ENCODE measurements at places on chromosomes 7 and 10.

- DNase-seq = no peak
These were observed 28.4 kb downstream of the COA1 start for GRCh38 chr7:43700646-43701499.

GRCh38 chr10:36712695-36713094, 412.7 kb upstream of the ANKRD30A start:
- DNase-seq = no peak

- no peak for DNase-seq
These were observed 303.1 kb downstream of the KCNMA1 start for GRCh38 chr10:77334501-77334900.

DNA sequence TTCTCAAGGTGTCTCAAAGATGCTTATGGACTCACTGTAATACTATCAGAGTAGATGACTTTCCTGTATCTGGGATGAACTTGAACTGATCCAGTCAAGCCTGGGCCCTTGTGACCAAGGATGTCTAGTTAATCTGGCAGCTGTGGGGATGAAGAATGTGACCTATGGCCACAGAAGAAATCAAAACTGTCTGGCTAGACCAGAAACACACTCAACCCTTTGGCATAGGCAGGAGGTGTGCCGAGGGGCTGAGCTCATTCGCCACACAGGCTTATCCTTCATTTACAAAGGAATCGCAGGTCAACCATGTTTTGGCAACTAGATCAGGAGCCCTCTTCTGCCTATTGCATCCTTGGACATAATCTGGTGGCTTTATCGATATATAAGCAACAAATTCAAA, 110.6 kb downstream of the ATXN7L1 start:
- no peak for DNase-seq

DNA sequence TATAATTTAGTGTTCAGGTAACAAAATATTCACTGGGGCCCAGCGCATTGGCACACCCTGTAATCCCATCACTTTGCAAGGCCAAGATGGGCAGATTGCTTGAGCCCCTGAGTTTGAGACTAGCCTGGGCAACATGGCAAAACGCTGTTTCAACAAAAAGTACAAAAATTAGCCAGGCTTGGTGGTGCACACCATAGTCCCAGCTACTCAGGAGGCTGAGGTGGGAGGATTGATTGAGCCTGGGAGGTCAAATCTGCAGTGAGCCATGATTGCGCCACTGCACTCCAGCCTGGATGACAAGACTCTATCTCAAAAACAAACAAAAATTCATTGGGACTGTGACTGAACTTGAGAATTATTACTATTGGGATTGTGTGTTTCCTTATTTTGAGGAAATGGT, 40.4 kb upstream of the TRUB1 start:
- no peak for DNase-seq

GRCh38 chr10:71279590-71280170, 39.4 kb upstream of the SLC29A3 start:
- no peak for DNase-seq

- DNase-seq = no peak
These were observed 16.2 kb upstream of the FAM204A start for GRCh38 chr10:118358327-118358726.

GRCh38 chr10:34137201-34137600, 677.9 kb downstream of the PARD3 start:
- no peak for DNase-seq

GRCh38 chr7:44889086-44889781, 3.9 kb upstream of the PURB start:
- DNase-seq = no peak

GRCh38 chr7:101942603-101943210, 125.3 kb downstream of the CUX1 start:
- DNase-seq = no peak

Measured in stimulated activated CD4-positive, alpha-beta T cell treated with anti-CD3 and anti-CD28 coated beads, Interleukin-2, amount 100 ng/mL, for 4 hours (primary cell).